ENCODE measurements at places on chromosomes 16 and 17.
A peak's percentile ranks its signal among the peaks of the same experiment; 100 is the strongest.

DNA sequence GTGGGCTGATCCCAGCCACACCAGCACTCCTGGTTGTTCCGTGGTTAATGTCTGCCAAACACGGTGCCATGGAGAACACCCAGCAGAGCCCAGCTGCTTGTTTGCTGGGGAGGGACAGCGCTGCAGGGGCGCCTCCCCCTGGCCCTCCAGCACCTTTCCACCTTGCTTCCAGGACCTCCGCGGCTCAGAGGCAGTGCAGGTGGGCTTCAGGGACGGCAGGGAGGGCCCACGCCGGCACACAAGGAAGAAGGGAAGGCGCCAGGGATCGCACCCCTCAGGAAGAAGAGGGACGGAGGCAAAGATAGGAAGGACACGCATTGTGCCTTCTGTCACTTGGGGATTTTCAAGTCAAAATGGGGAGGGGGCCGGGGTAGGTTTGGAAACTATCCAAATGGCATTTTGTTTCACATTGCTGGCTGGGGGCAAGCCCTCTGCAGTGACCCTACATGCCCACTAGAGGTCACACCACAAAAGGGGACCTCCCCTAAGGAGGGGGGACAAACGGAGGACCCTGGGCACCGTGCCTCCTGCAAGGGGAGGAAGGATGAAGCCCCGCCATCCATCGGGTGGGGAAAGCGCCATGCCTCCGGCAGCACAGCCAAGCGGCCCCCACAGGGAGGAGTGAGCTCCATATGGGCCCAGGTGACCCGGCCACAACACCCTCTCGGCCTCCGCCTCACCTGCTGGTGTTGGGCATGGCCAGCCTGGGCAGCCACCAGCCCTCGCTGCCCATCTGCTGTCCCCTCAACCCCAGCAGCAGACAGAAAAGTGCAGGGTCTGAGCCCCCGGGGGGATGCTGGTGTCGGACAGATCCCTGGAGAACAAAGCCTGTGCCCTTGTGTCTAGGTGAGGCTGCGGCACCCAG, 7.5 kb upstream of the C16orf95 start:
- peak; percentile 82 for ATAC-seq

- no peak for ATAC-seq
These were observed 308.3 kb upstream of the CDH5 start for GRCh38 chr16:66058172-66058691.

DNA sequence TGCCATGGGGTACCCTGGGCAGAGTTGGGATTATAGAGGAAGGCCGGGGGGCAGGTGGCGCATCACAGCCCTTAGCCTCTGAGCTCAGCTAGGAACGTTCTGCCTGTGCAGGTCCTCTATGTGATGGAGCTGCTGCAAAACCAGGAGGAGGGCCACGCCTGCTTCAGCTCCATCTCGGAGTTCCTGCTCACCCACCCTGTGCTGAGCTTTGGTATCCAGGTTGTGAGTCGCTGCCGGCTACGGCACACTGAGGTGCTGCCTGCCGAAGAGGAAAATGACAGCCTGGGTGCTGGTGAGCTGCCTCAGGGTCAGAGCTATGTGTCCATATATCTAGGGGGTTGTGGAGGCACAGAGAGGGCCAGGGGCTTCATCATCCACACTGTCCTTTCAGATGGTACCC, 5.8 kb upstream of the NRN1L start:
- no peak for ATAC-seq

- ATAC-seq, result peak; percentile 67
These were observed 397 bp downstream of the RIPOR1 start for GRCh38 chr16:67528870-67529581.

- no peak for ATAC-seq
These were observed 1.9 kb upstream of the RSAD1 start for GRCh38 chr17:50476545-50477315.

GRCh38 chr17:61221181-61221580, 178.5 kb upstream of the TBX2 start:
- no peak for ATAC-seq

DNA sequence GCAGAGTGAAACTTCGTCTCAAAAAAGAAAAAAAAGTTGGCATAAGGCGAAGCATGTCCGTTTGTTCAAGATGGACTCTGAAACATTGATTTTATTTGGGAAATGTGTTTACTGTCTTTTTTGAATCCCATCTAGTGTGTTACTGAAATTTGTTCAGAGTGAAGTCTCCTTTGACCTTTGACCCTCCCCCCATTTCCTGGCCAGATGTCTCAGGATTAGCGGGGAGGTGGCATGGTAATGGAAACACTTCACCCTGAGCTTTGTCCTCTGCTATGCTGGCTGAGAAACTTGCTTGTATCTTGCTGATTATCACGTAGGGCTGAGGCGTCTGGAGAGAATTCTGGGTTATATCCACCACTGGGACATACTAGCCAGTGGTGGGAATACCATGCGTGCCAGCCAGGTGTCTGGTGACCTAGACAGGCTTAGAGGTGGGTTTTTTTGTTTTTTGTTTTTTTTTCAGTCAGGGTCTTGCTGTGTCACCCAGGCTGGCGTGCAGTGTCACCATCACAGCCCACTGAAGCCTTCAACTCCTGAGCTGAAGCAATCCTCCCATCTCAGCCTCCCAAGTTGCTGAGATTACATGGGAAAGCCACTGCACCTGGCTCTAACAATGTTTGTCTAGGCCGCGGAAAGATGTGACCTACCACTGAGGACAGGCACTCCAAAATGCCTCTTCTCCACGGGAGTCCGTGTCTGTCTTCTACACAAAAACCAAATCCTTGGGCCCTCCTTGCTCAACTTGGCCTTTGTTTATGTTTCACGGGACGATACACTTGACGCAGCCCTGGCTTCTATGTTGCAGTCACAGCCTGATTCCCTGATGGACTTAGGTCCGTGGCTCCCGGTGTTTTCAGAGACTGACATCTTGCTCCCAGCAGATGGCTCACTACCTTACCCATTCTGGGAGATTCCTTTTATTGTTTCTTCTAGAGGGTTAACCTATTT, 6.6 kb upstream of the GALK1 start:
- no peak for ATAC-seq

DNA sequence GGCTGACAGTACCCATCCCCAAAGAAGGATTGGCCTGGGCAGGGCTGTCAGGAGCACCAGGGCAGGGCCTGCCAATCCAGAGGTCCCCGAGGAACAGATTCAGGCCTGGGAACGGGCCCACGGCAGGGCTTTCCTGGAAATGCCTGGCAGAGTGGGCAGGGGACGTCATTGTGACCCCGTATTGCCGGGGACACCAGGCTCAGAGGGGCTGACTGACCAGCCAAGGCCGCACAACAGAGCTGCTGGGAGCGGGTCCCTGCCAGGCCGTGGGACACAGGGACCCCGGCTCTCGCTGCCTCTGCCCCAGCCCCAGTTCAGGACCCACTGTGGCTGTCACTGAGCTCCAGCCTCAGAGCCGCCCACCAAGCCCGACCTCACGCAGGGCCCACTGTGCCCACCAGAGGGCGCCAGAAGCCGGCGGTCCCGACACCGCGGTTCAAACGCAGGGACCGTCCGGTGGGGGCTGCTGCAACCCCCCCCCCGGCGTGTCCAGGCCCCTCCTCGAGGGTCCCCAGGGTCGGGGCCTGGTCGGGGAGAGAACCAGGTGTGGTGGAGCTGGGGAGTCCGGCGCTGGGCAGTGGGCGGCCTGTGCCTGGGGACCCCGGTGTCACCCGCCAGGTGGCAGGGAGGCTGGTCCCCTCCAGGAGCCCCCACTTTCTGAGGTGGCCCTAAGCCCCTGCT, 15.2 kb upstream of the SSTR5 start:
- peak; percentile 59 for ATAC-seq

GRCh38 chr17:51298508-51299371, 38.4 kb downstream of the UTP18 start:
- peak; percentile 89 for ATAC-seq

Data from SK-N-SH treated with all-trans-retinoic acid at 6 μM for 48 hours (cell line).